Natural killer cell treated with Interleukin-12 subunit alpha and Interleukin-12 subunit beta and Interleukin-15 and Interleukin-18, amount 100 ng/mL, for 72 hours (primary cell): ENCODE measurements at places on chromosomes 11 and 22. TPM values are rescaled to one million over a fixed set of nuclear protein-coding genes. Genes with fewer than 3 reads are reported as not detected.

The LRRC56 gene
- 0.98 TPM for total RNA-seq

- H3K36me3 ChIP-seq = no peaks in the 10 kb centered on the region
- no peak overlapping the region for H3K4me3 ChIP-seq
- no peaks in the 10 kb centered on the region for H3K4me1 ChIP-seq
- DNase-seq = no peak
- no peak overlapping the region for H3K27ac ChIP-seq
- peaks cover 9% of the 10 kb centered on the region for H3K27me3 ChIP-seq
Measured at GRCh38 chr11:11481371-11481770, 128.3 kb upstream of the CSNK2A3 start.

The TPH1 gene
- 1.2 TPM for total RNA-seq

The ISX gene
- total RNA-seq = not detected

GRCh38 chr11:41256041-41256440 lies 203.4 kb downstream of the LRRC4C start:
- H3K4me3 ChIP-seq = no peak overlapping the region
- no peaks in the 10 kb centered on the region for H3K27me3 ChIP-seq
- no peak for DNase-seq
- H3K27ac ChIP-seq = no peak overlapping the region
- peaks cover 5% of the 10 kb centered on the region for H3K36me3 ChIP-seq

DNA sequence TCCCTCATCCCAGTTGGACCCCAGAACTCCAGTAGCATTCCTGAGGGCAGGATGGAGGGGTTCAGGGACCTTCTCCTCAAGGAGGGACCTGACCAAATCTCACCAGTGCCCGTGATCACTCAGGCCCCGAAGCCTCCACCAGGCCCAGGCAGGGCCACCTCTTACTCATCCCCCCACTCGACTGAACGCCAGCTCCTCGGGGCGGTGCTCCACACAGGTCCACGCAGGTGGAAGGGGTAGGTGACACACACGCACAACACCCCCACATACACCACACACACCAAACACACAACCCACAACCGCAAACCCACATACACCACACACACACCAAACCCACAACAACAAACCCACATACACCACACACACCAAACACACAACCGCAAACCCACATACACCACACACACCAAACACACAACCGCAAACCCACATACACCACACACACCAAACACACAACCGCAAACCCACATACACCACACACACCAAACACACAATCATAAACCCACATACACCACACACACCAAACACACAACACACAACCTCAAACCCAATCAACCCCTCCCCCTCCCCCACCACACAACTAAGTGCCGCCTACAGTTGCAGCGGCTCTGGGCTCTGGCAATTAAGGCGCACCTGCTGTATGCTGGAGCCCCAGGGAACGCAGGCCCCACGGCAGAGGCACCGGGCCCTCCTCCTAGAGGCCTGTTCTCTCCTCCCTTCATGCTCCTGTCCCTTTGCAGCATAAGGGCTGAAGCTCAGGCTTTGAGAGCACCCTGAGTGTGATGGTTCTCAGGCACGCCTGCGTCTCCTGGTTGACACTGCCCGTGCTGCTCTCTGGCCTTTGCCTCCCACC lies 1318.1 kb downstream of the TBC1D22A start:
- no peak overlapping the region for H3K27ac ChIP-seq
- H3K36me3 ChIP-seq = no peaks in the 10 kb centered on the region
- no peak for DNase-seq
- H3K4me1 ChIP-seq = peaks cover 26% of the 10 kb centered on the region
- H3K27me3 ChIP-seq = peaks cover 47% of the 10 kb centered on the region

The P2RX6 gene
- total RNA-seq = not detected

GRCh38 chr11:32088117-32088941 lies 2.5 kb upstream of the RCN1 start:
- peaks cover 22% of the 10 kb centered on the region for H3K4me1 ChIP-seq
- H3K4me3 ChIP-seq = no peak overlapping the region
- no peak for DNase-seq
- H3K36me3 ChIP-seq = no peaks in the 10 kb centered on the region

DNA sequence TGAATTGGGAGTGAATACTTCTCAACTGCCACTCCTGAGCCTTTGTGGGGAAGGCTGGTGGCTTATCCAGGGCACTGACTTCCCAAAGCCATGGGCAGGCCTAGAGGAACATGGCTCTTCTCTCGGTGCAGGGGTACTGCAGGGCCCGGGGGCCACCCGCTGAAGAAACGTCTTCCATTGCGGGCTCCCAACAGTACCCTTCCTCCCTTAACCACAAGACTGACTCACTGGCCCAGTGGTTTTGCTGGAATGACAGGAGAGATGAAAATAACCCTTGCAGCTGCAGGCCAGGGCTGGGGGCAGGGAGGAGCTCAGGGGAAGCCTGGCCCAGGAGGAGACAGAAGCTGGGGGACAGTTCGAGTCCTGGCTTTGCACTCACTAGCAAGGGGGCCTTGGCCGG lies 13.5 kb downstream of the TXN2 start:
- no peak overlapping the region for H3K4me3 ChIP-seq
- peak overlapping the region; percentile 64 for H3K27ac ChIP-seq
- H3K36me3 ChIP-seq = peaks cover 6% of the 10 kb centered on the region
- H3K27me3 ChIP-seq = no peaks in the 10 kb centered on the region

DNA sequence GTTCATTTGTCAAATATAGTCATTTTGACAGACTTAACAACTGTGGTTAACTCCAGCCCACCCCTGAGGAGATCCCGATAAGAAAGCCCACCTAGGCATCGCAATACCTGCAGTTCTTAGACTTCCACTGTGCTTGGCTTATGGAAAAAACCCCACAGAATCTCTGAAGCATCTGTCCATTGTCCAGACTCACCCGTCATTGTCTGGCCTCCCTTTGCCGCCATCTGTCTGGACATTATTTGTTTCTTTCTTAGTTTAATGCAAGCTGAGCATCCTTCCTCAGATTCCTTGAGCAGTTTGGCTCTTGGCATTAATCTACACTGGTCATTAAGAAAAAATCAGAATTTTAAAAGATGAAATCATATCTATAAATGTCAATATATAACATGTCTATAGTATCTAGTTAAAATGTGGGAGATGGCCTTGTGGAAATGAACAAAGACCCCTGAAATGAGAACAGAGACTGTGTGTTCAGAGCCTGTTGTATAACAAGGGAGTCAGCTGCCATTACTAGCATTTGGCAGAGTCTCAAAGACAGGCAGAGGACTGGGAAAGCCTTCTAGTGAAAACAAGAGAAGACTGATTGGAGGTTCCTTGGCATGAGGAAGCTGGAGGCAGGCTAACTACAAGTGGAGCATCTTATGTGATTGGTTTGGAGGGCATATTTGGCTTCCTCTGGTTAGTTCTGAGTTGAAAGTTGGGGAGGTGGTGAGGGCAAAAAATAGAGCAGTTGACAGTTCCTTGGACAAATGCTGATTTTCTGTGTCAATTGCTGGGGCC lies 80.4 kb downstream of the SPON1 start:
- H3K27ac ChIP-seq = no peak overlapping the region
- no peak for DNase-seq
- H3K36me3 ChIP-seq = no peaks in the 10 kb centered on the region
- peaks cover 19% of the 10 kb centered on the region for H3K27me3 ChIP-seq
- no peaks in the 10 kb centered on the region for H3K4me1 ChIP-seq

The HBG2 gene
- total RNA-seq = not detected
